Activated CD8-positive, alpha-beta memory T cell treated with anti-CD3 and anti-CD28 coated beads for 36 hours (primary cell): ENCODE measurements at places on chromosomes 7 and 10. TPM values are rescaled to one million over a fixed set of nuclear protein-coding genes. Genes with fewer than 3 reads are reported as not detected.

Gene SMO
- total RNA-seq, result 0.70 TPM

Gene TRIM73
- 2.0 TPM for total RNA-seq

Gene CEP55
- total RNA-seq, result 44.4 TPM

Gene SPDYE18
- total RNA-seq, result 0.42 TPM

Gene CDH23
- 0.25 TPM for total RNA-seq

Gene PAX4
- not detected for total RNA-seq

Gene TSPAN15
- total RNA-seq, result 1.7 TPM
